ENCODE measurements at places on chromosomes 2 and 18. TPM values are rescaled to one million over a fixed set of nuclear protein-coding genes. Genes with fewer than 3 reads are reported as not detected.

The DYSF gene
- total RNA-seq = 4.2 TPM

GRCh38 chr18:25819746-25820363 lies 270.6 kb downstream of the SS18 start:
- no peak for DNase-seq

DNA sequence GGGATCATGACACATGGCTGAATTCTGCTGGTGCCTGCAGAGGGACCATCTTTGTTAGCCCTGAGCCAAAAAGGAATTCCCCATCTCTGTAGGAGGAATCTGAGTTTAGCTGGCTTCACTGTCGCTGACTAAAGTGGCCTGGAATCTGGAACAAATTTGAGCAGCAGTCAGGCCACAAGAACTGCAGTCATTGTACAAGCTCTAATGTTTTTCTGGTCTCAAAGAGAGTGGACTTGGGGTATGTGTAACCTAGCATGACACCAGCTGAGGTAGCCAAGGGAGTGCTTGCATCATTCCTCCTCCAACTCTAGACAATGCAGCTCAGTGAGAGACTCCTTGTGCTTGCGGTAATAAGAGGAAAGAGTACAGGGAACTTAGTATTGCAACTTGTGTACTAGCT lies 539.1 kb upstream of the LRRTM4 start:
- DNase-seq = no peak

DNA sequence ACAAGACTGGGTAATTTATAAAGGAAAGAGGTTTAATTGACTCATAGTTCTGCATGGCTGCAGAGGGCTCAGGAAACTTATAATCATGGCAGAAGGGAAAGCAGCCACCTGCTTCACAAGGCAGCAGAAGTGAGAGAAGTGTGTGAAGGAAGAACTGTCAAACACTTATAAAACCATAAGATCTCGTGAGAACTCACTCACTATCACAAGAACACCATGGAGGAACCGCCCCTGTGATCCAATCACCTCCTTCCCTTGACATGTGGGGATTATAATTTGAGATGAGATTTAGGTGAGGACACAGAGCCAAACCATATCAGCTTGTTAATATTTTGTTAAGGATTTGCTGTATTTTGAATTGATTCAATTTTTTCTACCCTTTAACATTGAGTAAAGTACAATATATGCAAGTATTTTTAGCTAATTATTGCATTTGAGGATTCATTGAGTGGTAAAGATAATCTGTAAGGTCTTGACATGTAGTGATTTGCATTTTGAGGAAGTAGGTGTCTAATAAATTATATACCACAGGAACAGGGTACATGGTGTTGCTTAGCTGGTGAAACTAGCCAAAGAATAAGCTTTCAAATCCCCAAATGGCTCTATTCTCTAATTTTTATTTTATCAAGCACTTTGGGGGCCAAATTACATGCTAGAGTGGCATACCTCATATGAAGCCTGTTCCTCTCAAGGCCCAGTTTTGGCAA lies 3.9 kb upstream of the C2orf69 start:
- no peak for DNase-seq

DNA sequence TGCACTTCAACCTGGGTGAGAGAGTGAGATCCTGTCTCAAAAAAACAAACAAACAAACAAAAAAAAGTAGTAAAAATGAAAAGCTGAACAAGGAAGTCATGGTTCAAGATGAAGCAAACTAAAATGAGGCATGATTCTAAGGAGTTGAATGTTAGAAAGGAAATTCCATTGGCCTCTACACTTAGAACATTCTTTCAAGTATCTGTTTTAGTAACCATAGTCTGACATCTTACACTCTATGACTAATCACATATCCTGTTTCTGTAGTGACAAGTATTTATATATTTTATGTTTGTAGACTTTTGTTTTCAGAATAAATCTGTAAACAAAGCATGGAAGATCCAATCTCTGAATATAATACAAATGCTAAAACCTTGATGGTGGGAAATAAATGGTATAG lies 164.1 kb downstream of the KIAA1328 start:
- no peak for DNase-seq

The CD207 gene
- not detected for total RNA-seq

- no peak for DNase-seq
Observed at GRCh38 chr18:35477974-35478373, 19.8 kb downstream of the INO80C start.

DNA sequence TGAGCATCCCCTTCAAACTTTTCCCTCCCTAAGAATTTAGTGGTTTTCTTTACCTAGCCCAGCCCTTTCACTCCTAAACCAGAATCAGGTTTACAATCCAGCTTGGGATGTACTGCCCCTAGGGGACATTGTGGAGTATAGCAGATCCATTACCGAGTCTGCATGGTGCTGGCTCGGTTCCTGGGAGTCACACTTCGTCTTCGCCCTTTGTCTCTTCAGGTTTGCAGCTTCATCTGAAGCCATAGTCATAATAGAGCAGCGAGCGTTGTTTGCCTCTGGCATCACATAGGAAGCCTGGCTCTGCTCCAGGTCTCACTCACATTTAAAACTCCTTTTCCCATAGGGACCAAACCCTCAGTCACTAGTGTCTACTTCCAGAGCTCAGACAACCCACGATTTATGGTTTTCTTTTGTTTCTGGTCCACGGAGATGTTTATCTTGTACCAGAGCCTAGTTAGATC lies 16.8 kb upstream of the LYPD6 start:
- no peak for DNase-seq

DNA sequence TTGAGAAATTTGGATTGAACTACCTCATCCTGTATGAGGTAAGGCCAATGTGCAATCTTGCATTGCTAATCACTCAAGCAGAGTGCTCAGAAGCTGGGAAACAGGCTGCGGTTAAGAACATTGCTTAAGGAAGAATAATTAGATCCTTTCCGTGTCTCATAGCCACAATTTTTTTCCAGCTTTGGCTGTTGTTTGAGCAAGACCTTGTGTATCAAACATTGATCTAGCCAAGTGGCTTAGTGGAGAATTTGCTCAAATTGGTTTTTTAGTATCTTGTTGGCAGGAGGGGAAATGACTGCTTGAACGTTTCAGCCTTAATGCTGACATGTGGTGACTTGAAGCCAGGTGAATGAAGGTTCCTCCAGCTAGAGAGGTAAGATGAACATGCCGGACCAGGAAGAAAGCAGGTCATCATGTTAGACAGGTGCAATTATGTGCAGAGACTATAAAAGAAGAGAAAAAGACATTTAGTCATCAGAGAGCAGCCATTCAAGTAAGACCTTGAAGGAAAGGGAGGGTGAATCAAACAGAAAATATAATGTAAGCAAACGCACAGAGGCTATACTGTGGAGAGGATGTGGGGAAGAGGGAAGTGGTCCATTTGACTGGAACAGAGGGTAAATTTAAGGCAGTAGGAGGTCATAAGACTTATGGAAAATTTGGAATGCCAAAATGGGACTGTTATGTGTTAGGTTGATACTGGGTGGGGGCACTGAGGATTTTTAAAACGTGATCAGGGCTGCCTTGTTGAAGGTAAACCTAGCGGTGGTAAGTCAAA lies 98.9 kb upstream of the CYP1B1 start:
- DNase-seq = no peak

The MPHOSPH10 gene
- 40.2 TPM for total RNA-seq

DNA sequence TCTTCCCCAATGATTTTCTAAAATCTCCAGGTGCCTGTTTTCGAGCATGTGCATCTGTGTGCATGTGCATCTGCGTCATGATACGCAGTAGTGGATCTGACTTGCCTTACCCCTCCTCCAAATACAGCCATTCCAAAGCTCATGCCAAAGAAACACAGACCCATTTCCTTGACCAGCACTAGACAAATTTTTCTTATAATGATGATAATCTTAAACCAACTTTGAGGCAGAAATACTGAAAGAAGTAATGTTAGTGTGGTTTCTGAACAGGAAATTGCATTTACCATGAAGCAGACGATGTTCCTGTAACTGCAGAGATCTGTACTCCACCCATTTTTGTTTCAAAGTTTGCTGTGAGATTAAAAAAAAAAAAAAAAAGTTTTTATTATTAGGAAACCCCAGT lies 25.6 kb downstream of the CYTIP start:
- DNase-seq = no peak

GRCh38 chr2:188494906-188495305 lies 203.2 kb downstream of the GULP1 start:
- no peak for DNase-seq

DNA sequence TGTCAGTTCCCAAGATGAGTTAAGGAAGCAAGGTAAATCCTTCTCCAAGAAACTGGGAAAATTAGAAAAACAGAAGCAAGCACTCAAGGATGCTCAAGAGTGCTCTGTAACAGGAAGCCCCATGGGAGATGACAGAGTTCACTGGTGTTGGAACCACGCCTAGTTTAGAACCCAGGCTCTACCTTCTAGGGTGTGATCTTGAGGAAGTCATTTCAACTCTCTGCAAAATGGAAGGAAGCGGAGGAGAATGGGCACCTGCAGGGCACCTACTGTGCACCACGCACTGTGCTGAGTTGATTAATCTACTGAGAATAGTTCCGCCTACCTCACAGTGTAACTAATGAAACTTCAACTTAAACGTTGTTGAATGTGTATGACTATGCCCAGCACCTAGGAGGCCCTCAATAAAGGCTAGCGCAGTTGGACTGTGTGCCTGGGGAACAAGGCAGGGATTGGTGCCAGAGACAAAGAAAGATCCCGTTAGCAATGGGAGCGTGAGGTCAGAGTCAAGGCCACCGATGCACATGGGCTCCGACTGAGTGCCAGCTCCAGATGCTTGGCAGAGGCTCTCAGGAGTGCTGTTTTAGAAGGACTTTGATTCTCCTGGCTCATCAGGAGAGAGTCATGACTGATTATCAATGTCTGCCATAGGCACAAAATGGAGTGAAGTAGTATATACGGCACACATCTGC lies 93.7 kb downstream of the MAPK4 start:
- DNase-seq = no peak

DNA sequence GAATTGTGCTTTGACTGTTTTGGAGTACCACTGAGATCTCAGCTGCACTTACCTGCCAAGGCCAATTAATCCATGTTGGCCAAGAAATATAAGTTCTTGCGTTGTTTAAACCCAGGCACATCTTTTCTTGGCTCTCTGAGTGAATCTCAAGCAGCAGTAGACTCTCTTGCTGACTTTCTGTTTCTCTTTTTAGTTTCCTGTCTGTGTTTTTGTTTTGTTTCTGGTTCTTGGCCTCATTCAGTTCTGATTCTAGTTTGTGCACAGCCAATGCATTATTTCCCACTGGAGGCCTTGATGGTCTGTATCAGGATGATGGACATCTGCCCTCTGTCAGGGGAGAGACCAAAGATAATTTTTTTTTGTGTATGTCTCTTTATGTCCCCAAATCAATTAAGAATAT lies 379.4 kb downstream of the CDH2 start:
- no peak for DNase-seq

- peak; percentile 69 for DNase-seq
Observed at GRCh38 chr2:57497489-57498096, 549.0 kb upstream of the VRK2 start.

GRCh38 chr2:168217920-168218319 lies 29.5 kb downstream of the STK39 start:
- DNase-seq = no peak

The DTNA gene
- 8.6 TPM for total RNA-seq

GRCh38 chr2:218959761-218960308 lies 369 bp downstream of the CDK5R2 start:
- DNase-seq = peak; percentile 67

- DNase-seq = no peak
Observed at GRCh38 chr2:129731907-129732629, 247.4 kb upstream of the RAB6C start.

DNA sequence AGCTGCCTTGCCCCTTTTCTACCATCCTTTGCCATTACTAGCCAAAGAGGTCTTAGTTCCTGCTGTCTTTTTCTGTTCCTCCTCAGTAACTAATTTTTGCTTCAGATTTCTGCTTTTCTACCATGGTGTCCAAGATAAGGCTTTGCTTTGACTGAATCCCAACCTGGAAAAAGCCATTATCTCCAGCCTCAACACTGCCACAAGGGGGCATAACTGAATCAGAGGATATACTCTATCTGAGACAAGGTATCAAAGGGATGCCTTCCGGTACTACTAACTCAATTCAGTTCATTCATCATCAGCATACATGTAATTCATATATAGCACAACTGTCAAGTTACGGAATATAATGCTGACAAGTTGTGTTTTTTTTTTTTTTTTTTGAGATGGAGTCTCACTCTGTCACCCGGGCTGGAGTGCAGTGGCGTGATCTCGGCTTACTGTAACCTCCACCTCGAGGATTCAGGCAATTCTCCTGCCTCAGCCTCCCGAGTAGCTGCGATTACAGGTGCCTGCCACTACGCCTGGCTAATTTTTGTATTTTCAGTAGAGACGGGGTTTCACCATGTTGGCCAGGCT lies 11.4 kb downstream of the OSGEPL1 start:
- no peak for DNase-seq

DNA sequence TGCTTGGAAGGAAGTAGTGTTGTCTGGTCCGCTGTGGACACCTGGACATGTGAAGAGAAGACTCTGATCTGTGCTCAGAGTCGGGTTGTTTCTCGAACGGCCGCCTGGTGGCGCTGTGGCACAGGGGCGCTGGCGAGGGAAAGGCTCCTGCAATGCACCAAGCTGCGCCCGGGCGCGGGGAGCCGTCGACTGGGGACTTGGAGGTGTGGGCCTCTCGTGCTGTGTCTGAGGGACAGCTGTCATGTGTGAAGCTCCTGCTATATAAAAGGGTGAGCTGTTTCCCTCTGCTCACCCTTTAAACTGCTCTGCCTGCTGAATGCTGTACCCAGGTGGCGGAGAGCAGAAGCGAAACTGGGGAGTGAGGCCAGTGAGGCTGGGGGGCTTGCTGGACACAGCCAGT lies 44.0 kb downstream of the GNAL start:
- peak; percentile 87 for DNase-seq

DNA sequence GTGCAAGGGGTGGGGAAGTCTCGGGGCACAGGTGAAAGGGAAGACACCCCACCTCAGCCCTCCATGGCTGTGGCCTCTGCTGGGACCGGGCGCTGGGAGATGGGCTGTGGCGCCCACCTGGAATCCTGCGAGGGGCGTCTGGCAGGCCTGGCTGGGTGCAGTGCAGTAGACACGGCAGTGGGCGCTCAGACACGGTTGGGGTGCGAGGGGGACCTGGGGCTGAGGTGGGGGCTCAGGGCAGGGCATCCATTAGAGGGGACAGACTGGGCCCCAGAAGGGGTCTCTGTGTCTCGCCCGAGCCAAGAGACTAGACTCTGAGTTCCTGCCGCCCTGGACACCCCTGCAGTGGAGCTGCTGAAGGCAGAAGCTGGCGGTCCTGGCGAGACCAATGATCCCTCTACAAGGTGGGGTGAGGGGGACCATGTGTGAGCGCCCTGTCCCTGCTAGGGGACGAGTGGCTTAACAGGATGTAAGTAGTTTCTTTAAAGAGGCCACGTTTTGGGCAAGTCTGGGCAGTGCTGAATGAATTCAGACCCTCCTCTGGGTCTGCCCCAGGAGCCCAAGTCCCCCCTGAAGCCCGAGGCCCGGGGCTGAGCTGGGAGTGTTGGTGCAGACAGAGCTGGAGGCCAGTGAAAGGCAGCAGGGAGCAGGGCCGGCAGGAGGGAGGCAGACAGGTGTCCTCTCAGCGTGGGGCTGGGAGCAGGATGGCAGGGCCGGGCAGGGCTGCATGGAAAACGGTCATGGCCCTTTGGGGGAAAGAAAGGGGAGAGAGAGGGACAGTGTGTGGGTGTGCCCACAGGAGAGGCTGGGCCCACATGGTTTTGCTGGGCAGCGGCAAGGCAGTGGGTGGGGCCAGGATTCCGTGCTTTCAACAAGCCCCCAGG lies 57.2 kb downstream of the HS6ST1 start:
- DNase-seq = no peak

GRCh38 chr2:217978536-217979150 lies 24.2 kb downstream of the TNS1 start:
- no peak for DNase-seq

The SCN7A gene
- 1.8 TPM for total RNA-seq

- DNase-seq = no peak
Observed at GRCh38 chr2:223465793-223466192, 136.4 kb downstream of the SCG2 start.

The CNNM4 gene
- 17.7 TPM for total RNA-seq

All from type B pancreatic cell (in vitro differentiated cells).